Osteocyte (in vitro differentiated cells): ENCODE measurements at places on chromosomes 6 and 20. TPM values are rescaled to one million over a fixed set of nuclear protein-coding genes. Genes with fewer than 3 reads are reported as not detected.

Gene TRERF1
- total RNA-seq = 6.4 and 6.5 TPM in 2 replicates

Gene SMIM13
- 19.6 and 20.5 TPM in 2 replicates for total RNA-seq

Gene HSPA12B
- not detected in 2 replicates for total RNA-seq

Gene SLC12A5
- total RNA-seq = 1.7 TPM in 1 of 2 replicates, not detected in the other

Gene CGA
- total RNA-seq = not detected in 2 replicates

Gene SMPD2
- 9.8 and 10.1 TPM in 2 replicates for total RNA-seq

Gene TMC2
- total RNA-seq = not detected in 2 replicates

Gene RUNX2
- 25.3 and 28.1 TPM in 2 replicates for total RNA-seq

Gene ANKEF1
- 0.30 and 0.65 TPM in 2 replicates for total RNA-seq

Gene NRSN1
- total RNA-seq = not detected in 2 replicates

Gene SLC17A1
- total RNA-seq = not detected in 2 replicates

Gene BTN1A1
- total RNA-seq = not detected in 2 replicates

Gene C6orf15
- not detected in 2 replicates for total RNA-seq

Gene RAET1G
- total RNA-seq = 0.55 and 0.73 TPM in 2 replicates

DNA sequence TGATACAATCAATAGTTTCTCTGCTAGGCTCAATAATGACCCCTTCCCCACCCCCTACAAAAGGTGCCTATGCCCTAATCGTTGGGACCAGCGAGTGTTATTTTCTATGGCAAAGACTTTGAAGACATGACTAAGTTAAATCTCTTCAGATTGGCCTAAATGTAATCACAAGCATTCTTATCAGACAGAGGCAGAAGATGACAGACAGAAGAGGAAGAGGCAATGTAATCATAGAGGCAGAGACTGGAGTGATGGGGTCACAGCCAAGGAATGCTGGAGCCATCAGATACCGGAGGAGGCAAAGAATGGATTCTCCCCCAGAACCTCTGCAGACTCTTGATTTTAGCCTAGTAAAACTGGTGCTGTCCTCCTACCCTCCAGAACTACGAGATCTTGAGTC lies 159.3 kb downstream of the EDN1 start:
- no peak for DNase-seq

DNA sequence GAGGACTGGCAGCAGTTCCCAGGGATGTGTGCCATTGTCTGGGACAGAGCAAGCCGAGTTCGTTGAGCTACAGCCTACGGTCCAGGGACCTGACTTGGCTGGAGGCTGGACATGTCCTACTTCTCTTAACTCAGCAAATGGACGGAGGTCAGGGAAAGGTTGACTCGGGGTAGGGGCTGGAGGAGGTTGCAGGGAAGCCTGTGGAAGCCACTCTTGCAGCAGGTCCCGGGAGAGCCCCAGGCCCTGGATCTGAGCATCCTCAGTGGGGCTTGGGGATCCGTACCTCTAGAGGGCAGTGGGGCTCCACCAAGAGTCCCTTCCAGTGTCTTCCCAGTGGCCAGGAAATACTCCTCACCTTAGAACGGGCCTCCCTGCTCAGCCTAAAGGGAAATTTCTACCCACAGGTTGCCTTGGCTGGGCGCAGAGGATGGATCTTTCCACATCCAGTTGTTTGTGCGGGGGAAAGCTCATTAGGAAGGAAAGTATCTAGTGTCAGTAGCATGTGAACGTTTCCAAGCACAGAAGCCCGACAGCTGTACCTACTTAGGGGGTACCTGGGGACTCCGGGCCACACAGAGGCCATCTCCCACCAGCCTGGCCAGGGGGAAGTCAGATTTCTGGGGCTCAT lies 170.2 kb downstream of the NFATC2 start:
- peak; percentile 88 for DNase-seq

- DNase-seq = no peak
These were observed 53.7 kb downstream of the SH3BGRL2 start for GRCh38 chr6:79684876-79685275.

DNA sequence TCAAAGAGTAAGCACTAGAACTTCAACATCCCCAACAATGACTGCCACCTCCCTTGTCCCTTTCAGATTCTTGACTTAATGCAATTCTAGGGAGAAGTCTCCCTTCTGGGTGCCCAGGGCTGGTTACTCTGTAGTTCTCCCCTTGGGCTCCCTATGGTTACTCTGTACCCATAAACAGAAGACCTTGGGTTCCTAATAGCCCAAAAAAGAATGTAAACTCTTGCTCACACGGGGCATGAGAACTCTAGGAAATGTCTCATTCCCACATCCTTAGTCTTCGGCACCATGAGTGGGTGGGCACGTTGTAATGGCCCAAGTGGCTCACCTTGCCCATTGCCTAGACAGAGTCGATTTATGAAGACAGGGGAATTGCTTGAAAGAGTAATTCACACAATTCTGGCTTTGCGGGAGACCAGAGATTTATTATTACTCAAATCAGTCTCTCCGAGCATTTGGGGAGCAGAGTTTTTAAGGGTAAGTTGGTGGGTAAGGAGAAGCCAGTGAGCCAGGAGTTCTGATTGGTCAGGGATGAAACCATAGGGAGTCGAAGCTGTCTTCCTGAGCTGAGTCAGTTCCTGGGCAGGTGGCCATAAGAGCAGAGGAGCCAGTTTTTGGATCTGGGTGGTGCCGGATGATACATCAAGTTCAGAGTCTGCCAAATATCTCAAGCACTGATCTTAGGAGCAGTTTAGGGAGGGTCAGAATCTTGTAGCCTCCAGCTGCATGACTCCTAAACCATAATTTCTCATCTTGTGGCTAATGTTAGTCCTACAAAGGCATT lies 61.2 kb upstream of the SIRPG start:
- no peak for DNase-seq

GRCh38 chr20:47353239-47353691 lies 3.2 kb downstream of the ZMYND8 start:
- DNase-seq = no peak

GRCh38 chr6:156585859-156586258 lies 191.3 kb upstream of the ARID1B start:
- no peak for DNase-seq

- DNase-seq = no peak
These were observed 132.2 kb upstream of the RREB1 start for GRCh38 chr6:6975459-6976111.

- DNase-seq = peak; percentile 89
These were observed 1.1 kb downstream of the CEBPB start for GRCh38 chr20:50191544-50192363.

- DNase-seq = no peak
These were observed 128.4 kb upstream of the ESR1 start for GRCh38 chr6:151679081-151679480.

GRCh38 chr6:143555071-143555492 lies 43.6 kb upstream of the FUCA2 start:
- DNase-seq = no peak

- no peak for DNase-seq
These were observed 9.7 kb downstream of the TNFRSF21 start for GRCh38 chr6:47299965-47300364.

GRCh38 chr6:170159022-170159965 lies 131.6 kb downstream of the DLL1 start:
- no peak for DNase-seq

DNA sequence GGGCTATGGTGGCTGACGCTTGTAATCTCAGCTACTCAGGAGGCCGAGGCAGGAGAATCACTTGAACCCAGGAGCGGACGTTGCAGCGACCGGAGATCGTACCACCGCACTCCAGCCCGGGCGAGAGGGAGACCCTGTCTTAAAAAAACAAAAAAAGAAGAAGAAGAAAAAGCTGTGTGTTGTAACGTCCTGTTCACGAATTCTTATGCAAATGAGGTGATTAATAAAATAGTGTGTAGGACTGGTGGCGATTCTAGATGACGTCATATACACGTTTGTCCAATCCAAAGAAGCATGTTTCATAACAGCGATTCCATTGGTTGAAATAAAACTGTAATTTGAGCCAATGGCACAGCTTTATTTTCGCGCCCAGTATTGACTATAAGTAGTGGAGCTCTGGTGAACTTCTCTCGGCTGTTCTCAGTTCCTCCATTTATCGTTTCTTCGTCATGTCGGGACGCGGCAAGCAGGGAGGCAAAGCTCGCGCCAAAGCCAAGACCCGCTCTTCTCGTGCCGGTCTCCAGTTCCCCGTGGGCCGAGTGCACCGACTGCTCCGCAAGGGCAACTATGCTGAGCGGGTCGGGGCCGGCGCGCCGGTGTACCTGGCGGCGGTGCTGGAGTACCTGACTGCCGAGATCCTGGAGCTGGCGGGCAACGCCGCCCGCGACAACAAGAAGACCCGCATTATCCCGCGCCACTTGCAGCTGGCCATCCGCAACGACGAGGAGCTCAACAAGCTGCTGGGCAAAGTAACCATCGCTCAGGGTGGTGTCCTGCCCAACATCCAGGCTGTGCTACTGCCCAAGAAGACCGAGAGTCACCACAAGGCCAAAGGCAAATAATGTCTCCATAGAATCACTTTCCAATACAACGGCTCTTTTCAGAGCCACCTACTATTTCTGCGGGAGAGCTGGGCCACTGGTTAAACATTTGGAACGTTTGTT lies 47.0 kb downstream of the OR2B2 start:
- no peak for DNase-seq

GRCh38 chr20:36367907-36368799 lies 62.0 kb downstream of the DLGAP4 start:
- DNase-seq = no peak

- DNase-seq = no peak
These were observed 1.7 kb upstream of the MYB start for GRCh38 chr6:135179372-135179771.

- DNase-seq = no peak
These were observed 73.9 kb downstream of the BACH2 start for GRCh38 chr6:90222724-90223198.

- no peak for DNase-seq
These were observed 34.4 kb downstream of the DSE start for GRCh38 chr6:116405138-116405537.

- no peak for DNase-seq
These were observed 289.8 kb downstream of the FRK start for GRCh38 chr6:115770851-115771250.

GRCh38 chr6:52233975-52234823 lies 10.1 kb downstream of the IL17F start:
- no peak for DNase-seq

DNA sequence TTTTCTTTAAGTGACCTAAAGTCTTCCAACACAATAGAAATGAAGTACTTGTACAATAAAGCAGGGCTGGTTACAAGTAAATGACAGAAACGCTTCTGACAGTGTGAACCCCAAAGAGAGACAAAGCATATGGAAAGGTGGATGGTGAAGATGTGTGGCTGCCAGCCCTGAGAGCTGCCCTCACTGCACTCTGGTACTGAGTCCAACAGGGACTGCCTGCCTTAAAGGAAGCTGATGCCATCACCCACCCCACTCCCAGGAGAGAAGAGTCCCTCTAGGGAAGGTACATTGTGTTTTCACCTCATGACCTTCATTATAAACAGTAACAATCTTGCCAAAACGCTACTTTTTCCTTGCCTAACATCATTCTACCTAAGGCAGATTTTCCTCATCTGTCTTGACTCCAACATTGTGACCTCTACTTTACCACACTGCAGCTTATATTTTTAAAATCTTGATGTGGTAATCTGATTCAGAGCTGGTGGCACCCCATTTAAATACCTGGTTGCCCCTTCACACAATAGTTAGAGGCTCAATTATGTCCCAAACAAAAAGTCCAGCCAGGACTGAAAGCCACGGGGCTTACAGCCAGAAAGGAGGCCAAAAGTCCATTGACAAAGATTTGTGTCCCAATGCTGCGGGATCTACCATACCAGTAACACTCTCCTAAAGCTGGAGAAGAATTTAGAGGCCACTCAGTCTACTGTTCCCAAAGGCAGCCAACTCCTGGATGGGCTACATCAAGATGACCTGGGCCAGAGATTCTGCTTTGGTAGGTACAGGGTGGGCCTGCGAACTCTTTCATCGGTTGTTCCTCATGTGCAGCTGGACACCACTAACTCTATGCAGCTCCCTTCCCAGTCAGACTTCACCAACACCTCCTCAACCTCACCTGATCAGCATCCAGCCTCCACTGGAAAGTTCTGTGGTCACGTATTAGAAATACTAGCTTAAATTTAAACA lies 4.4 kb downstream of the APMAP start:
- DNase-seq = peak; percentile 49

GRCh38 chr20:63612276-63612931 lies 14.5 kb downstream of the GMEB2 start:
- DNase-seq = no peak

- no peak for DNase-seq
These were observed 180.2 kb upstream of the HDAC2 start for GRCh38 chr6:114151064-114151690.

- no peak for DNase-seq
These were observed 9.8 kb downstream of the SERPINB9 start for GRCh38 chr6:2893281-2893680.

DNA sequence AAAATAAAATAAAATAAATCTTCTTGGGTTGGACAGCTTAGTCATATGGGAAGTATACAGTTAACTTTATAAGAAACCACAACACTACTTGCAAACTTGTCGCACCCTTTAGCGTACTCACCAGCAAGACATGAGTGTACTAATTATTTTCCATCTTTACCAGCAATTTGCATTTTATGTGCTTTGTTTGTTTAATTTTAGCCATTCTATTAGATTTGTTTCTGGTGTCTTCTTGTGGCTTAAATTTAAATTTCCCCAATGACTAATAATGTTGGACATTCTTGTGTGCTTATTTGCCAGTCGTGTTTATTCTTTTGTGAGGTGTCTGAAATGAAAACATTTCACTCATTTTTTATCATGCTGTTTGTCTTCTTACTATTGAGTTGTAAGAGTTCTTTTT lies 1172.2 kb upstream of the CITED2 start:
- no peak for DNase-seq

DNA sequence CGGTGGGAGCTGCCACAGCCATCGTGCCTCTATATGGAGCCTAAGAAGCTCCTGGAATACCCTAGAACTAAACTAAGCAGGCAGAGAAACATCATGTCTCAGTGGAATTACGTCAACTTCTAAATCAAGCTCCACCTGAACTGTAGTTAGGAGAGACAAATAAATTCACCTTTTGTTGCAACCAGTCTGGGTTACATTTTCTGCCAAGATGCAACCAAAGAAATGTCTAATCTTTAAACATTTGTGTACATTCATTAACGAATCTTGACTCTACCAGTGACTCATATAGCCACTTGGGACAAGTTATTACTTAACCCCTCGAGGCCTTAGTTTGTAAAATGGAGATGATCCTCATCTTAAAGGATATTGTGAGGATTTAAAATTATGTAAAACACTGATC lies 8.9 kb downstream of the PTPRK start:
- no peak for DNase-seq

DNA sequence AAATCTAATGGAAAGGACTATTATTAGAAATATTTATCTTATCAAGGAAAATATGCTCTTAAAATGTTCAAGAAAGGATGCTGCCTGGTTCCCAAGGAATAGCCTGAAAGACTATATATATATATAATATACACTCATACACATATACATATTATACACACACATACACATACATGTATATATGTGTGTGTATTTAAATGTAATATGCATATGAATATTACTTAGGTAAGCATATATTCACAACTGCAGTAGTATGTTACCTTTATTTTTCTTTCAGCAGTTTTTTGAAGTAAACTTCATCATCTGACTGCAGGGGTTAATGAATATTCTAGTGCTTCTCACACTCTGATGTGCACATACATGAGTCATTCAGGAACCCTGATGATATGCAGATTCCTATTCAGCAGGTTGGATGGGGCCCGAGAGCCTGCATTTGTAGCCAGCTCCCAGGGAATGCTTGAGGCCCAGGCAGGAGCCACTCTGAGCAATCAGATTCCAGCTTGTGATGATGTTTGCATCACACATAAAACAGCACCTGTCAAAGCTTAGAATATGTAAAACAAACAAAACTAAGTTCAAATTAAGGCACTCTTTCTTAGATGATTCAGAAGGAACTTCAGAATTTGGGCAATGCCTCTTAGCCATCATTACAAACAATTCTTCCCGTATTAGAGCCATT lies 16.1 kb downstream of the MYLK4 start:
- DNase-seq = no peak

- DNase-seq = no peak
These were observed 78.5 kb upstream of the PHACTR1 start for GRCh38 chr6:12637960-12638641.
